ENCODE measurements at places on chromosomes 4 and X.

DNA sequence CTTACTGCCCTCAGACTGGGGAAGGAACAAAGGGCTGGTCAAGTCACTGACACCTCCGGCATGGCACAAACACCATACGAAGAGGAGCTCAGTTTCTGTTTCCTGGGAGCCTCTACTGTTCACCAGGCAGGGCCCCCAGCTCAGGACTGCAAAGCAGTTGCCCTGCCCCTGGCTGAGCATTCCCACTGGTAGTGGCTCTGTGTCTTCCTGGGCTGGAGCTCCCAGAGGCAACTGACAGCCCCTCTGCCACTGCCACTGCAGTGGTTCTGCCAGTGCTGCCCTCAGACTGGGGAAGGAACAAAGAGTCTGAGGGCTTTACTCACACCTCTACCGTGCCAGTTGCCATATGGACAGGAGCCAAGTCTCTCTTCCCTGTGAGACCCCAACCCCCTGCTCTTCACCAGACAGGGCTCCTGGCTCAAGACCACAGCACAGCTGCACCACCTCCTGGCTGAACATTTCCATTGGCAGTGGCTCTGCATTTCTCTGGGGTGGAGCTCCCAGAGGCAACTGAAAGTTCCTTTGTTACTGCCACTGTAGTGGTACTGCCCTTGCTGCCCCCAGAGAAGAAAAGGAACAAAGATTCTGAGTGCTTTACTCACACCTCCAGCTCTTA is 67.9 kb downstream of the SMARCA5 start:
- no peak for DNase-seq

- DNase-seq: no peak
These were observed 123.4 kb upstream of the GUCY1A1 start for GRCh38 chr4:155543126-155543765.

GRCh38 chrX:115591420-115591819 is 30.4 kb downstream of the PLS3 start:
- no peak for DNase-seq

DNA sequence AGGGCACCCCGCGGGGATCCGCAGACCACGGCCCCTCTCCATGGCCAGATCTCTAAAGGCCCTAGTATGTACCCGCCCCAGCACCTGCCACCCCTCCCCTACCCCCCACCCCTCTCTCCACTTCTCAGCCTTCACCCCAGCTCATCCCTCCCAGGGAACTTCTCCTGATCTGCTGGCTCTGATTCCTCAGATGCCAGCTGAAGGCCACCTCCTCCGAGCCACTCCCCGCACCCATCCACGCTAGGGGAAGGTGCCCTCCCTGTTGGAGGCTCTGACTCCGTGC is 11.9 kb downstream of the PSAPL1 start:
- no peak for DNase-seq

GRCh38 chr4:96044971-96045370 is 205.1 kb downstream of the PDHA2 start:
- DNase-seq: no peak

GRCh38 chr4:30553706-30554105 is 166.5 kb upstream of the PCDH7 start:
- DNase-seq: no peak

DNA sequence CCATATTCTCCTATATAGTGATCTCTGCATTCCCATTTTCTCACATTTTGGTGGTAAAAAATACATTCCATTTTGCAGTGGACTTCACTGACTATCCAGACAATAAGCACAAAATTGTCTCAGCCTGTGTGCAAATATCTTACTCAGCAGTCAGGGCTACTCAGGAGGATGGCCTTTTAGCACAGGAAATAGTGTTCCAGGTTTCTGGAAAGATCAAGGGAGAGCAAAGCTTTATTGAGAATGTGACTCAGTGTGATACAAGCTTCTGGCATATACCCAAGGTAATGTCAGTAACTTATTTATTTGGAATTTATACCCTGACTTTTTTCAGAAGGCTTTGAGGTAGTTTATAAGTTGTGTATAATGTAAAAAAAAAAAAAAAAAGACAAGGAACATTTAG is 233.4 kb downstream of the TEX13A start:
- no peak for DNase-seq

GRCh38 chr4:123804196-123804721 is 407.7 kb downstream of the SPRY1 start:
- no peak for DNase-seq

GRCh38 chr4:95018785-95019184 is 261.0 kb downstream of the BMPR1B start:
- DNase-seq: no peak

GRCh38 chr4:47287735-47288134 is 175.8 kb downstream of the COMMD8 start:
- DNase-seq: no peak

DNA sequence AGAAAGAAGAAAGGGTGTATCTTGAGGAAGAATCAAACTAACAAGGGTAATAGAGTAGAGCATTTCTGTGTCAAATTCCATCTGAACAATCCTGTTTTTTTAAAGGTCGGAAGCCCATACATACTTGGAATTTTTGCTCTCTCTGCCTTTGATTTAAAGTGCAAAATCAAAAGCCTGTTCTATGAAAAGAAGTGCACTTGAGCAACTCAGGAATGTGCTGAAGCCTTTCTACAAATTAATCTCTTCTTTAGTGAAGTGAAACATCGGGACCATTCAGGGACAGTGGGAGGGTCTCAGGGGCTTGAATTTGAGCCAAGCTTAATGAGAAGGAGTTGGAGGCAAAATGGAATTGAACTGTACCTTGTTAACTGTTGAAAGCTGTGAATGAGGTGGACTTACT is 1008.5 kb upstream of the LCORL start:
- DNase-seq: no peak

DNA sequence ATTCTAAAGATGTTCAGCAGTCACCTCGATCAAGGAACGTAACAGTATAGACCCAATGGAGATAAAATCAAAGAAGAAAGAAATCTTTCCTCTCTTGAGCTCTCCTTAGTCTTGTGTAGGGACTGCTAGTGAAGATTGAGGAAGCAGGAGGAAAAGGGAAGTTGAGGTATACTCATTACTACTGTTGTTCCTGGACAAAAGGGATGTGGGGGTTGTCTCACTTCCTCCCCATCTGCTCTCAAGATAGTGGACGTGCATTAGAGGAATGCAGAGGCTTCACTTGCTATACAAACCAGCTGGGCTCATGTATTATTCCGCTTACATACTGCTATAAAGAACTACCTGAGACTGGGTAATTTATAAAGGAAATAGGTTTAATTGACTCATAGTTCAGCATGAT is 208.9 kb upstream of the ARHGEF9 start:
- no peak for DNase-seq

GRCh38 chr4:76851375-76851774 is 46.6 kb downstream of the SOWAHB start:
- no peak for DNase-seq

DNA sequence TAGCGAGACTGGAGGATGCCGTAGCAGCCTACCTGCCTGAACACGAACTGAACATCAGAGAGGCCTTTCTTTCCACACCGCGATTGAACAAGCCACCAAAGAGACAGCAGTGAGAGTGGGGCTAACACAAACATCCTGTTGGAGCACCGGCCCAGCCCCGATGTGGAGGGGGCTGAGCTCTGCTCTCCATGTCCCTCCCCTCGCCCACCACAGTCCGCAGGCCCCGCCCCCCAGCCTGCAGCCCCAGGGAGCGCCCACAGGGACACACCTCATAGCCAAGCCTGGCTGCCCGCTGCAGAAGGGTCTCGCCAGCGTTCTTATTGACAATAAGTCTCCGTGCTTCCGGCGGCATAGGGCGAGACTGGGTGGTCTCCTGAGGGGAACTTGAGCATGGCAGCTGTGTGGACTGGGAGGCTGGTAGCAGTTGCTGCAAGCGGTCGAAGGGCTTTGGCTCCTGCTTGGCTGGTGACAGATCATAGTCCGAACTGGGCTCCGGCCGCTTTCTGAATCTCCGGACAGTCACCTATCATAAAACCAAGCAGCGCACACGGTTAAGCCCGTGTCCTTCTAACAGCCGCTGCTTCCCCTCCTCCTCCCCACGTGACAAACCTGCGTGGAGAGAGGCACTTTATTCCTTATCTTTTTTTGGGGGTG is 35.8 kb downstream of the BCOR start:
- DNase-seq: no peak

DNA sequence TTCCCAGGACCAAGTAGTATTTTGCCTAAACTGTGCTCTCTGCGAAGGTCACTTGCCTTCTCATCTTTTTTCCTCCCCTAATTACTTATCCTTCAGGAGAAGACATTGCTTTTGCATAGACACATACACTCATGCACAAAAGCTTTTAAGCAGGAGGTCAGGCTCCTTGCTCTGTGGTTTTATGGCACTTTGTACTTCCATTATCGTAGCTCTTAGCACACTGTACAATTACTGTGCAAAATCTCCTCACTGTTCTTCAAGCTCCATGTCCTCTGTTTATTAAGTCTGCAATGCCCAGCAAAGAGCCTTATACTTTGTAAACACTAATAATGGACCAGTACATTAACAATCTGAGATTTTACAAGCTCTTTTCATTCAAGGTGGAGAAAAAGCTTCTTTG is 188.4 kb upstream of the GNPDA2 start:
- DNase-seq: no peak

- DNase-seq: peak; percentile 2
These were observed 28.1 kb downstream of the SLC16A2 start for GRCh38 chrX:74449322-74449936.

DNA sequence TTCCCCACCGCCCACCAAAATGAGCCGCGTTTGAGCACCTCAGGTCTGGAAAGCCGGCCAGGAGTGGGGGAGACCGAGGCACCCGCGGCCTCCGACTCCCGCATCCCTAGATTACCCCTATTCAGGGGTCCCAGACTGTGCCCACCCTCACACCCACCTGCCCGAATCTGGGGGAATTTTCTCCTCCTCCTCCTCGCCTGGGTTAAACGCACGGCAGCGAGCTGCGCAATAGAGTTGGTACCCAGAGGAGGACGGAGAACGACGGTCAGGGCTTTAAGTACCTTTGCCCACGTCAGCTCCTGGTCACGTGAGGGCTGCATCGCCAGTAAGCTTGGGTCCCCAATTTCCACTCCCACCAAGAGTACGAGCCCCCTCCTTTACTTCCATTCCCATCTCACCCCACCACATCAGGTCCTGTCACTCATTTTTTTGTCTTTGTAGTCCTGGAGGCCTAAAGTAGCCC is at the start of gene ARMCX2:
Gene ARMCX2, minus strand, starts transcription at position 250 of the 463 bp plus-strand sequence. CDS start 2,262 bp downstream, outside the sequence.
- no peak for DNase-seq

DNA sequence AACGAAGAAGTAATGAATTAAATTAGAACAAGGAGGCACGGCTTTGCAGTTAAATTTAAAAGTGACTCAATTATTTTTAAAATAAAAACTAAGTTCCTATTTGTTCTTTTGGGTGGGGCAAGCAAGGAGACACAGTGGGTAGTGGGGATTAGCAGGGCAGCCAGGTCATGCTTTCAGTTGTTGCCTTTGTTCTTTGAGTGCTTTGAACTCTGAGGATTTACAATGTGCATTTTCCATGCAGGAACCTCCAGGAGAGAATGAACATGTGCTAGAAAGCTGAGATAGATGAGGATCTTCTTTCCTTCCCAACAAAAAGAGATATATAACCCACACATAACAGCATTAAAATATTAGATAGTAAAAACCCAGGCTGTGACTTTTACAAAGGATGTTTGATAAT is 420.4 kb upstream of the CTSO start:
- DNase-seq: no peak

DNA sequence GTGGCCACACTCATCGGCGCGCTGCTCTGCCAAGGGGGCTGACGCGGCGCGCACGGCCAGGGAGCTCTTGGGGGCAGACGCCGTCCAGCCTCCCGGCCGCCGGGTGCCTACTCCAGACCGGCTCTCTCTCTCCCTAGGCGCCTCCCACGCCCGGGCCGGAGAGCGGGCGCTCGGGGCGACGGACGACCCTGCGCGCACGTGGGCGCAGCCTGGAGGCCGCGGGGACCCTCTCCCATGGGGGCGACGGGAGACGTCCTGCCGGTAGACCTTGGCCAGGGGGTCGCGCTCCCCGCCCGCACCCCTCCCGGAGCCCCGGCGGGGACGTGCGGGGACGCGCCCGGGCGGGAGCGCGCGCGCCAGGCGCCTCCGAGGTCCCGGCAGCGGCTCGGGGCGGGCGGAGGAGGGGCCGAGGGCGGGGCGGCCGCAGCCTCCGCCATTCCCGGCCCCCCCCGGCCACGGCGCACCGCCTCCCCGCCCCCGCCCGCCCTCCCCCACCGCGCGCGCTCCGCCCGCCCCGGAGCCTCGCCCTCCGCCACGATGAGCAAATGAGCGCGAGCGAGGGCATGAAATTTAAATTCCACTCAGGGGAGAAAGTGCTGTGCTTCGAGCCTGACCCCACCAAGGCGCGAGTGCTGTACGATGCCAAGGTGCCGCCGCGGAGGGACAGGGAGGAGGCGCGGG is at the start of gene MSL3:
Gene MSL3, plus strand, starts transcription at position 519 of the 681 bp plus-strand sequence. Its CDS starts 27 bp downstream, at position 546.
- DNase-seq: no peak

DNA sequence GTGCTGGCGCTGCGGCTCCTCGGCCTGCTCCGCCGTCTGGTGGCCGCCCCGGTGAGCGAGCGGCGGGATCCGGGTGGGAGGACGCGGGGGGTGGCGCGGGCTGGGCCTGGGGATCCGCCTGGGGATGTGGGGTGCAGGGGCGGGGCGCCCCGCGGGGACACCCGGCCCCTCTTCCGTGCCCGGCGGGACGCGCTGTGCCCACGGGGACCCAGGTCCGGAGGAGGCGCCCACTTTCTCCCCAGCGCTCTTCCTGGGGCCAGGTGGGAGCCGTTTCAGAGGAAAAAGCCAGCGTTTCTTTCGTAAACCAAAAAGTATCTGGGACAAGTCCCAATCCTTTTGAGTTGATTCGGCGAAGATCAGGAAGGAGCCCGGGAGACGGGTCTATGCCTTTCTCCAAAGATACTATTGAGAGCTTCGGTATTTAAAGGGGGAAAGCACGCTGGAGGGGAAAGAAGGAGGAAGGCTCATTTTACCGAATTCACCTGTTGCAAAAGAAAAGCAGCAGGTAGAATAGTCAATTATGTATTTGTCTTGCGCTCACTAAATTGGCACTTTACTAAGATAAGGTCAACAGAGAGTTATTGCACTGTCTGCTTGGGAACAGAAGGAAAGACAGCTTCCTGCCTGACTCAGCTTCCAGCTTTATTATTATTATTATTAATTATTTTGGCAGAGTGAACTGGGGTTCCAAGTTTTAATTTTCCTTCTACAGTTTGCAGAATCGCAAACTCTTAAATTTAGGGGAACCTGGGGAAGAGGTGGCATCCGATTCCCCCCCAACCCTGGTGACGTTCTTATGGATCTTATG is 81.5 kb upstream of the CD99 start:
- DNase-seq: no peak

DNA sequence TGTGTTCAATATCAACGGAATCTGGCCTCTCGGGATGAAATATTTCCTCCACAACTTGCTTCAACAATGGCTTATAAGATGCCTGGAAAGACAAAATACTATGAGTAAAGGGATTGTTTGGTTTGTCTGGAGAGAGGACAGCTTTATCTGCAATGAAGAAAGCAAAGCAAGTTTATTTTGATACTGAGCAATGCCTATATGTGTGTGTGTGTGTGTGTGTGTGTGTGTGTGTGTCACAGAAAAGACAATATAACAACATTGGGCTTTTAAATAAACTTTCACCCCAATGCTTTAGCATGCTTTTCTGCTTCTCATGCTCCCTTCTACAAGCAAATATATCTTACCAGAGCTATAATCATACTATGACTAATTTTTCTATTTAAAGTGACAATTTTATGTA is 45.4 kb downstream of the RASL11B start:
- no peak for DNase-seq

All from stimulated activated CD4-positive, alpha-beta T cell treated with anti-CD3 and anti-CD28 coated beads, TNF-alpha, amount 100 ng/mL, for 4 hours (primary cell).